Placental epithelial cell (primary cell): ENCODE measurements at places on chromosomes 2 and 18. TPM values are rescaled to one million over a fixed set of nuclear protein-coding genes. Genes with fewer than 3 reads are reported as not detected.

The VIT gene
- total RNA-seq = 0.39 TPM in 1 of 2 replicates, not detected in the other

The TYMS gene
- 10.6 and 17.7 TPM in 2 replicates for total RNA-seq

The HOXD12 gene
- total RNA-seq = not detected in 2 replicates

The CYS1 gene
- 0.39 TPM in 1 of 2 replicates, not detected in the other for total RNA-seq

The FKBP7 gene
- total RNA-seq = 20.3 and 38.9 TPM in 2 replicates

The ANKRD30BL gene
- not detected in 2 replicates for total RNA-seq

The CDCA7 gene
- 2.3 and 3.1 TPM in 2 replicates for total RNA-seq
